ENCODE measurements at places on chromosomes 13 and 19.

DNA sequence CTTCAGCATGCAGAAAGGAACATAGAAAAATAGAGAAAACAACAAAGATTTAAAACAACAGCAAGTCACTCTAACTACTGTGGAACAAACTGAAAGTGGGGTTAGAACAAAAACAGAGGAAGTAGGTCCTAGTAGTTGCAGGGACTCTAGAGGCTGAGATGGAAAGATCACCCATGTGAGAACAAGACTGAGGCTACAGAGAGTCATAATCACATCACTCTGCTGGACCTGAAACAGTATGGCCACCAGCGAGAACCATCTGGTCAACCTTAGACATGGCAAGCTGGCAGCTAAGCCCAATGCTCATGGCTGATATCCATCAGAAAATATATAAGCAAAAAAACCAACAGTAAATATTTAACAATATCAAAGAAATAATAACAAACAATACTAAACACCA, 35.8 kb upstream of the ZNF724 start:
- DNase-seq: no peak

- DNase-seq: no peak
Observed at GRCh38 chr13:34502621-34503020, 439.4 kb upstream of the NBEA start.

GRCh38 chr13:48567515-48568369, 34.9 kb upstream of the RCBTB2 start:
- no peak for DNase-seq

DNA sequence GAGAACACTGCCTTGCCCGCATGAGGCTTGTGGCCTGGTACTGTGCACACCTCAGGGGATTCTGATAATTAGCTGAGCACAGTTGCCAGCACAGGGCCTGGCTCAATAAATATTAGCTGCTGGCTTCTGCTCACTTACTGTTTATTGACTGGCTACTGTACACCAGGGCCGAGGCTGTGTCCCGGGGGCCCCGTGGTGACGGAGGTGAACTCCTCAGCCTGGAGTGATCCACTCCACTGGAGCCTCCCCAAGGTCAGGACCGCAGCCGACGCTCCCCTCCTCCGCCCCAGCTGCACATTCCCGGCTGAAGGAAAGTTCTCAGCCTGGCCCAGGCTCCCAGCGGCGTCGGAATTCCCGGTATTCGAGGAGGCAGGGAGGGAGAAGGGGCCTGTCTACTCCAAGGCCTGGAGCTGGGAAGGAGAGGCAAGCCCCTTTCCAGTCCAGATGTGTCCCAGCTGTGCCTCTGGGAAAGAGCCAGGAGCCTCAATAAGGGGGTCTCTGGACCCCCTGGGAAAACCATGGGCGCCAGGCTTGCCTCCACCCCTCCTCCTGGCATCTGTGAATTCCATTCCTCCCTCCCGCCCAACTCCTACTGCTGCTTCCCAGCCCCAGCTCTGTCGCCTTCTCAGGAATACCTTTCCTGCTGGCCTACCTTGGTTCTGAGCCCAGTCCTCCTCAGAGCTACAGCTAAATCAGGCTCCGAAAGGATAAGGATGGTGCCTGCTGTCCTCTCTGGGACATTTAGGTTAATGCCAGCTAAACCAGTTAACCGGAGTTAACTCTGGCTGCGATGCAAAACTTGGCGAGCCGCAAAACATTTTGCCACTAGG, 7.3 kb downstream of the RPS16 start:
- DNase-seq: no peak

- DNase-seq: no peak
Observed at GRCh38 chr19:48452289-48453190, 2.8 kb upstream of the KCNJ14 start.

- no peak for DNase-seq
Observed at GRCh38 chr19:55676383-55676782, 1.4 kb downstream of the EPN1 start.

DNA sequence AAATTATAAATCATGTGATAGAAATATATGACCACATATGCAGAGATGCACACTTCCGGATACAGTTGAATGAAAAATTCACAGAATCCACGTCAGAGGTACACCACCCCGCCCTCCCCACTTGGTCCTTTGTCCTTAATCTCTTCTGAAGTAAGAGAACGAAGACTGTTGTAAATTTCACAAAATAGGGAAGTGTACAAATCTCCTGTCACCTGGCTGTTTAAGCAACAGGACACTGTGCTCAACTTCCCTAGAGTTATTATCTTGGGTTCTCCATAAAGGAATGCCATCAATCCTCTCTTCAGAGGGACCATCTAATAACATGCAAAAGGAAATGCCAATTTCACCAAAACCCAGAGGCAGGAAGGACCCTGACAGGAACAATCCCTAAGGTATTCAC, 10.5 kb upstream of the CEACAM6 start:
- DNase-seq: no peak

- DNase-seq: no peak
Observed at GRCh38 chr19:35623327-35624010, 5.4 kb upstream of the RBM42 start.

GRCh38 chr19:51783372-51783771, 11.6 kb upstream of the FPR3 start:
- no peak for DNase-seq

GRCh38 chr19:15424692-15425272, 6.0 kb upstream of the AKAP8L start:
- no peak for DNase-seq

DNA sequence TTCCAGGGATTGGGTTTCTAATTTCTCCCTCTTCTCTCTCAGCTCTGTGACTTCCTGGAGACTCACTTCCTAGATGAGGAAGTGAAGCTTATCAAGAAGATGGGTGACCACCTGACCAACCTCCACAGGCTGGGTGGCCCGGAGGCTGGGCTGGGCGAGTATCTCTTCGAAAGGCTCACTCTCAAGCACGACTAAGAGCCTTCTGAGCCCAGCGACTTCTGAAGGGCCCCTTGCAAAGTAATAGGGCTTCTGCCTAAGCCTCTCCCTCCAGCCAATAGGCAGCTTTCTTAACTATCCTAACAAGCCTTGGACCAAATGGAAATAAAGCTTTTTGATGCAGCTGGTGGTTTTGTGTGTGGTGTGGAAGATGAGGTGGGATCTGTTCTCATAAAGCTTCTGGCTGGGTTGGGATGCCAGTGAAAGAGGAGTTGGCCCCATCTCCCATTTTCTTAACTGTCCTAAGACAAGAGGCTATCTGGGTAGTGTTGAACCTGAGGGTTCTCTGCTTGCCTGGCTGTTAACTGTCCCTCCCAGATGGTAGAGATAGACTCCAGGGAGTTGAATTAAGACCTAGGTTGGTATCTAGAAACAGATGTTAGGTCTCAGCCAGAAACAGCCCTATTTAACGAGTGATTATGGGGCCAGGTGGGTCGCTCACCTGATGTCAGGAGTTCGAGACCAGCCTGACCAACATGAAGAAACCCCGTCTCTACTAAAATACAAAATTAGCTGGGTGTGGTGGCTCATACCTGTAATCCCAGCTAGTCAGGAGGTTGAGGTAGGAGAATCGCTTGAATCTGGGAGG, 1.6 kb downstream of the FTL start:
- DNase-seq: no peak

DNA sequence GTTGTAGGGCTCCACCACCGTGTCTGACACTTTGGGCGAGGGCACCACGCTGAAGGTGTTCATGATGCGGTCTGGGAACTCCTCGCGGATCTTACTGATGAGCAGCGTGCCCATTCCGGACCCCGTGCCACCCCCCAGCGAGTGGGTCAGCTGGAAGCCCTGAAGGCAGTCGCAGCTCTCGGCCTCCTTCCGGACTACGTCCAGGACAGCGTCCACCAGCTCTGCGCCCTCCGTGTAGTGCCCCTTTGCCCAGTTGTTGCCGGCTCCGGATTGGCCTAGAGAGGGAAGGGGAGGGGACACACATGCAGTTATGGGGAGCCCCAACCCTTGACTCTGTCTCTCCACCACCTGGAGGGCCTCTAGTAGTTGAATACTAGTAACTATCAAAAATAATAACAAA, 6.2 kb downstream of the TUBB4A start:
- DNase-seq: no peak

DNA sequence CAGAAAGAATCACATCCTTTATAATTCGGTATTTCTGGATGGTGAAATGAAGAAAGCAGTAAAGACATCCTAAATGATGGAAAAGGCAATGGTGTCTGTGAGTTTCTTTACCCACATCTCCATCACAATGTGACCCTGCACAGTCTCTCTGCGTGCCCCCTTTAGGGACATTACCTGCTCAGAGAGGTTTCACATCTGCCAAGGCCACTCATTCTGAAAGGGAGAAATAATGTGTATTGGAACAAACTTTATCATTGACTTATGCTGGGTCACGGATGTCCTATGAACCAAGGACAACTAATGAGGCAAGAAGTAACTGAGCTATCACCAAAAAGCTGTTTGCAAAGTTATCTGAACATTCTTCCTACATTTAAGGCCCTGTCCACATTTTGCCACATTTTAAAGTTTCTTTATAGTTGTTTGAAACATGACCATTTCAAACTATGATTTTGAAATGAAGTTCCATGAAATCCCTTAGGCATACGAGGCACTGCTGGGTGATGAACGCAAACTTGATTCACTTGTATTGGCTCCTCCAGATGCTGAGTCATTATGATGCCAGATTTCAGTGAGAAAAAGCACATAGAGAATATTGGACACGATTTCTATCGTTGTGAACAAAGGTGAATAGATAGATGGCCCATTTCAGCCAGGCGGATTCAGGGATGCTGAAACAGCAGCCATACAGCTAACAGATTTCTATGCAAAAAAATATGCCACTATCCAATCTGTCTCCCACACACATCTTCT, 63.5 kb upstream of the HMGB1 start:
- no peak for DNase-seq

DNA sequence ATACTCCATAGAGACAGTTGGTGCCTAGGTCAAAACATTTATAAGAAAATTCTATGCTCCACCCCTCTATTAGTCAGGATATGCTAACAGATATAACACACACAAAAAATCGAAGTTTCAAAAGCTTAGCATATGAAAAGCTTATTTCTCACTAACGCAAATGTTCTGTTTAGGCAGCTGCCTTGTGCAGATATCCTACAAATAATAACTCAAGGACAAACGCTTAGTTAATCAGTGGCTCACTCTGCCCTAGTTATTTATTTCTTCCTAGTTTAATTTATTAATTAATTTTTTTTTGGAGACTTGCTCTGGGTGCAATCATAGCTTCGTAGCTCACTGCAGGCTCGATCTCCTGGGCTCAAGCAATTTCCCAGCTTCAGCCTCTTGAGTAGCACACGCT, 259.7 kb upstream of the GPC6 start:
- DNase-seq: no peak

DNA sequence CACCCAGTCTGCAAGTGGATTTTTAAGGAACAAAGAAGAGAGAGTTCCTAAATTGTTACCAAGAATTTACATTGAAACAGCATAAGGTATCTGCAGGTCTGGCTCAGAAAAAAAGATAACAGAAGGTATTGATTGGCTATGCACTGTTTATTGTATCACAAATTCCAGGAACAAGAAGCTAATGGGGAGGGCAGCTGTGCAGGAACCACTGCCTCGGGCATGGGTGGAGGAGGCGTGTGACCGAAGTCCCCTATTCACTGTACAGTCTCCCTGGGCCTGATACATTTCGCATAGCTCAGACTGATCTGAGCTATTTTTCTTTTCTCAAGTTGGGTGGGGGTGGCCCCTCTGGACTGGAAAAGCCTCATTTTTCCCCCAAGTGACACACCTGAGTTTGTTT, 11.7 kb downstream of the NECTIN2 start:
- DNase-seq: no peak

- no peak for DNase-seq
Observed at GRCh38 chr13:59494560-59494970, 669.2 kb downstream of the DIAPH3 start.

DNA sequence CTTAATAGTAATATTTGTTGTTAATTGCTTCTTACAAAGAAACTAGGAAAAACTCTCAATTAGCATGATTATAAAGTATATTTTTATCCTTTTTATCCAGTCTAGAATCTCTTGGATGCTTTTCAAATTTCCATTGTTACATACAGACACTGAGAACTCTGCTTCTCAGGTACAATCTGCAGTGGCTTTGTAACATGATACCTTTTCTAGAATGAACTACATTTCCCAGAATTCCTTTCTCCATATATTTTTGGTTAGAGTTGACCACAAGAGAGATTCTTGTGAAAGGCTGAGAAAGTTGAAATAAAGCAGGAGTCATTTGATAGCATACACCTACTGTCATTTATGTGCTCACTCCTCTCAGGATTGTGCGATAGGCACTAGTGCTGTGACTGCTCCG, 148.6 kb downstream of the SLITRK6 start:
- no peak for DNase-seq

- no peak for DNase-seq
Observed at GRCh38 chr13:113169277-113170272, 11.1 kb downstream of the PROZ start.

DNA sequence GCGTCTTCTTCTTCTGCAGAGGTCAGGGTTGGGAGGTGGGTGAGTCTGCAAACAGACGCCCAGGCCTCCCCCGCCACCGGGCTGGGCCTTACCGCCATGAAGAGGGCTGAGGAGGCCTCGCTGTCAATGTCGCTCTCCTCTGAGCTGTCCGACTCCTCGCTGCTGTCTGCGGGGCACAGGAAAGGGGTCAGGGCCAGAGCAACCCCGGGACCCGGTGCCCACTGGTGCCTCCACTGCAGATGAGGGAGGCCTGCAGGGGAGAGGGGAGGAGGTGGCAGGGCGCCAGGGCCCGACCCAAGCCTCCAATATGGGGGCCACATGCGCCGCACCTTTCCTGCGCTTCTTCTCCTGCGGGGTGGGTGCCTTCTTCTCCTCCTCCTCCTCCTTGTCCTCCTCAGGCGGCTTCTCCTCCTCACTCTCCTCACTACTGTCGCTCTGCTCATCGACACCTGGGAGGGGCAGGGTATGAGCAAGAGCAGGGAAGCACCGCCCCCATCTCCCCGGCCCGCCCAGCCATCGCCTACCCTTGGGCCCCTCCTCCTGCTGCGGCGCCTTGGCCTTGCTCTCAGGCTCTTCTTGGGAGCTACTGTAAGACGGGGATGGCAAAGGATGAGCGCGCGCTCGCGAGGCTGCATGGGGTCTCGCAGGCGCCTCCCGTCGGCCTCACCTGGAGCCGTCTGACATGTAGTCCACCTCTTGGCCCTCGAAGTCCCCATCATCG, 5.5 kb upstream of the PSPN start:
- DNase-seq: no peak

DNA sequence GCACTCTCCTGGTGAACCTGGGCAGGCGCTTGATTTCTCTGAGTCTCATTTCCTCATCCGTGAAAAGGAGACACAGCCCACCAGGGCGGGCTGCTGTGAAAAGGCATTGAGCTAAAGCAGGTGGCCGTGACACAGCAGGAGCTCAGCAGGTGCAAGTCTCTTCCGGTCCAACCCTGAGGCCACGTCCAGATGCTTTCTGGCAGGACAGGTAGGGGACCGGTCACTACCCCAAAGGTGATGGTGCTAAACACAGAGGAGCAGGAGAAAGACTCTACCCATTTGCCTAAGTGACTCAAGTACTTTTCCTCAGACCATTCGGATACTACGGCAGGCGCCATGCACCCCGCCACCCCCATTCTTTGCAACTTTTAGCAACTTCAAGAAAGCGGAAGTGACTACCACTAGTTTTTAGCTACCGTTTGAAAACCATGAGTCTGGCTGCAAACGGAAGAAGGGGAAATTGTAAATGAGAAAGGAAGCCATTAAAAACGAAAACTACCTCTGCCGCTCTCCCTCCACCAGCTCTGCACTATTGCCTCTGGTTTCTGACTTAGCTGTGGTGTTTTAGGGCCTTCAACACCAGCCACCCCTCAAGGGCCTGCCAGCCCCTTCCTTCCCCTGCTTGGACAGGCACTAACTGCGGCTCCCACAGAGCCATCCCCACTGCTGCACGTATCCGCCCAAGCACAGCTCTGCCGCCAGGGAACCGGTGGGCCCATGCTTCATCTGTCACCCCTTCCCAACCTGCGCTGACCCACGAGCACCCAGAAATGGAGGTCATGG, 4.8 kb downstream of the PPP6R1 start:
- no peak for DNase-seq
